ENCODE measurements at places on chromosomes 11 and 22.
A peak's percentile ranks its signal among the peaks of the same experiment; 100 is the strongest.

DNA sequence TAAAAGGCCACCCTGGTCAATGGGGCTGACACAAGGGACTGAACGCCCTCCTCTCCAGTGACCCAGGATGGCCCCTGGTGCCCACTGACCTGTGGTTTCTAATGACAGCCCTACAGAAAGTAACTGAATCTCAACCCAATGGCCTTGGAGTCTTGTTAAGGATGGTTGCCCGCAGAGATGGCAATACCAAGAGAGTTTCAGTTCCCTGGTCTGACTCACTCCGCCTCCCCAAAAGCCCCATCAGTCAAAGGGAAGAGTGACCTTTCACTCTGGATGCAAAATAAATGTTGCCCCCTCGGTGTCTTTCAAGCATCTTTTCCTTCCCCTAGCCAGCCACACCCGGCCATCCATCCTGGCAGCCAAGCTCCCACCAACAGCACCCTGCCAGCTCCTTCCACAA is 57.7 kb upstream of the ISX start:
- DNase-seq: no peak

GRCh38 chr11:117884994-117885393 is 8.5 kb upstream of the FXYD6 start:
- DNase-seq: no peak

DNA sequence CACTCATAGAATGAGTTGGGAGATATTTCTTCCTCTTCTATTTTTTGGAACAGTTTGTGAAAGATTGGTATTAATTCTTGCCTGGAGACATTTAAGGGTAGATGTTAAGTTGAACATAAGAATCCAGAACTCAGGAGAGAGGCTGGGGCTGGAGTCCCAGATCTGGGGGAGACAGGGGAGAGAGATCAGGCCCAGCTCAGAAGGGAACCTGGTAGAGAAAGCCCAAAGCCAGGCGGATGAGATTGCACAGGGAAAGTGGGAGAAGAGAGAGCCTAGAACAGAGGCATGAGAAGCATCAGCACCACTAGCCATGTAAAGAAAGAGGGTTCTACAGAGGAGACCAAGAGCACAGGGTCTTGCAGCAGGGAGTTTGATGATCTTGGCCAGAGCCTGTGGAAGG is 13.0 kb upstream of the GNAZ start:
- no peak for DNase-seq

- no peak for DNase-seq
Measured at GRCh38 chr11:112949781-112950575, 11.2 kb upstream of the NCAM1 start.

DNA sequence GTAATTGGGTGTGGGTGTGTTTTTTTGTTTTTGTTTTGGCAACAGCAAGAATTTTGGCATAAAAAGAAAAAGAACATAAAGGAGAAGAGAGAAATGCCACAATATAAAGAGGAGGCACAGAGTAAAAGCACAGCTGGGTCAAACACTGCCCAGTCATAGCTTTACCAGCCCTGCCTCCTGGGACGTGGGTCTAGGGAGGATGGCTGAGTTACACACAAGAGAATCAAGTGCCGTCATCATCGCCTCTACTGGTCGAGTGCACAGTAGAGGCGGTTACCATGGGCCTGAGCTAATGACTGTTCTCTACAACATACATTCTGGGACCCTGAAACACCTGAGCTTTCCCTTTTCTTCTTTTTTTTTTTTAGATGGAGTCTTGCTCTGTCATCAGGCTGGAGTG is 87.6 kb upstream of the BID start:
- DNase-seq: no peak

- peak; percentile 65 for DNase-seq
Measured at GRCh38 chr11:34492806-34493414, 20.7 kb downstream of the ELF5 start.

DNA sequence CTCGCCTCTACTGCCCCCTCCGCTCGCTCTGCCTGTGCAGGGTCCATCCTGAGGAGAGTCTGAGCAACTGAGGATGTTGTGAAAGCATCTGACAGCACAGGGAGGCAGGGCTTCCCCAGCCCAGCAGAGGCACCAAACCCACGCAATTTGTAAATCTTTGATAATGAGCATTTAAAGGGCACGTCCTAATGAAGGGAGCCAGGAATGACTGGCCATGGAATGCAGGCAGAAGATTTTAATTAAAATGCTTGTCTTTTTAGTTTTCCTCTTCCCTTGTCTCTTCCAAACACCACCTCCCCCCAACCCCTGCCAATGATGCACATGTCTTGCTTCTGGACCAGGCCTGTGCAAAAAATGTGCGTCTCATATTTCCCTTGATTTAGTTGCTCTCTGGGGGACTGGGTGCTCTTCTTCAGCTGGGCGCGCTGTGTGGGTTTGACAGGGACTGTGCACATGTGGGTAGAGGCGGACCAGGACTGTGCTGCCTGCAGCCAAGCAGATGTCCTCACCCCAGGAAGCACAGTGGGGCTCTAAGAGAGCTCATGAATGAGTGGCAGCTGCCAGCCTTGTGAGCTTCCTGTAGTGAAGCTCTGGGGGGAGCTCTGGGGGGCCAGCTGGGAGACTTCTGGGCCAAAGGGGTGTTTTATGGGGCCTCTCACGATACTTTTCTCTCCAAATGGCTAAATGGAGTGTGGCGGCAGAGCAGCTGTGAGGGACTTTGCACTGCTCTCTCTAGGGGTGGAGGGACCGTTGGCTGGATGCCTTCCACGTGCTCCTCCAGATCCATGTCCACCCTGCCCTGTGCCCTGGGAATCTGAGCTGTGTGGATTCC is 273.5 kb downstream of the ST3GAL4 start:
- peak; percentile 92 for DNase-seq

DNA sequence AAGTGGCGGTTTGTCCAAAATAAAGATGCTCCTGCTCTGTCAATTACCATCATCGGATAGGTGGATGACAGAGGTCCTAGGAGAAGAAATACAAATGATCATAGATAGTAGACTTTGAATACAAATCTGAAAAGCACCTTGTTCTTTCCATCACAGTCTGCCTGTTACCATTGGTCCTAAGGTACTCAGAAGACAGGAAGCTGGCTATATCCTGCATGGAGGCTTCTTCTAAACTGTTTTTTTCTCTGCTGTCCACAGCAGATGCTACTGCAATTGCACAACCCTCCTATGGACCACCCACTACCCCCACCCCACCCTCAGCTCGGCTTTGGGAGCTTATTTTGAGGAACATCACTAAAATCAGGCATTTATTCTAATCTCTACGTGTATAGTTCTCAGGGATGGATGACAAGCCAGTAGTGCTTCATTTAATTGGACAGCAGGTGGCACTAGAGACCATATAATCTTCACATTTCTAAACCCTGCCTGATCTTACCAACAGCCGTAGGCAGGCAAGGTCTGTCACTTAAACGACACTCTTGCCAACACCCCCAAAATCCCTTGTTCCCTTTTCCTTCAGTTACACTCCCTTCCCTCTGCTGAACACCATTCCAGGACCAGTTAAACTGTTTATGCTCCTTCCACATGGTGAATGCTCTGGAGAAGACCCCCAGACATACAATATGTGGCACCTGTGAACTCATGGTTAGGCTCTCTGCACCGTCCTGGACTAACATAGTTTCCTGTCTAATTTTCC is 6.6 kb upstream of the PTS start:
- DNase-seq: peak; percentile 11

DNA sequence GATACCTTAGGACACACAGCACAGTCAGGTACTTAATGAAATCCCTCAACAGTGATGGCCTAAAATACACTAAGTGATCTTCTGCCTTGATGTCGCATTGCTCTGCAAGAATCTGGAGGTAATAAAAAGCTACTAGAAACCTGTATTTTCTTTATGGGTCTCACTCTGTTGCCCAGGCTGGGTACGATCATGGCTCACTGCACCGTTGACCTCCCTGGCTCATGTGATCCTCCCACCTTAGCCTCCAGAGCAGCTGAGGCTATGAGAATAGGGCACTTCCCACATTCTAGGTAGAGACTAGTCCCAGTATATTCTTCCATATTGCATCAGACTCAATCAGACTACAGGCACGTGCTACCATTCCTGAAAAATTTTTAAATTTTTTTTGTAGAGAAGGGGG is 21.7 kb downstream of the VSIG10L2 start:
- no peak for DNase-seq

DNA sequence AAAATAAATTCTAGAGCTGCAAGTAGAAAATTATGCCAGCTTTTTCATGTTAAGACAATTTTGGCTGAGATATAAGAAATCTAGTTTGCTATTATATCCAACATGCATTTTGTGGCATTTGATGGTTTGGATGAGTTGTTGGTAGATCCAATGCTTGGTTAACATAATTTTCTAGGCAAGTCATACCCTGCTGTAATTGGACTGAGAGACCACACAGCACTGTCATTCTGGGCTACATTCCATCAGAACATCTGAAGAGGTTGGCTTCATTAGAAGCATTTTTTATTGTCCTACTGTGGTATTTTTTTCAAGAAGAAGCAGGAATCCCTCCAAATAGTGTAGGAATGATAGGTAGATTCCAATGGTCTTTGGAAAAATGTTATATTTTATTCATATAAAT is 561.0 kb downstream of the LUZP2 start:
- no peak for DNase-seq

- DNase-seq: no peak
Measured at GRCh38 chr22:27215871-27216270, 558.5 kb downstream of the MIAT start.

- DNase-seq: no peak
Measured at GRCh38 chr11:125980436-125980835, 34.6 kb downstream of the VSIG10L2 start.

DNA sequence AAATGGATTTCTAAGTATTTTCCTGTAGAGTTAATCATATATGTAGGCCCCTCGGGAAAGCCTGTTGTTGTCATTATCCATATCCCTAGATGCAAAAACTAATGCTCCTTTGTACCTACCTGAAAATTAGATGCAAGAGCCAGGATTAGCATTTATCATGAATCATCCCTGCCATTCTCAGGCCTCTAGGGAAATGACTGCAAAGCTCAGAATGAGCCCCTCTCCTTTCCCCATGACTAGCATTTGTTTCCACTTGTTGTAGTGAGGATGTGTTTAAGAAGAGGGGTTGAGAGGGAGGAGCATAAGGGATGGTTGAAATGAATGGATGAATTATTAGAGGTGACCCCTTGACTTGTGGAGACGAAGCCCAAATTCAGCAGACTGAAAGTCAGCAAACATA is 537.9 kb downstream of the NTM start:
- no peak for DNase-seq

GRCh38 chr11:3111919-3112690 is 53.0 kb downstream of the OSBPL5 start:
- DNase-seq: no peak

GRCh38 chr11:60830478-60831142 is 11.3 kb upstream of the CCDC86 start:
- DNase-seq: no peak

DNA sequence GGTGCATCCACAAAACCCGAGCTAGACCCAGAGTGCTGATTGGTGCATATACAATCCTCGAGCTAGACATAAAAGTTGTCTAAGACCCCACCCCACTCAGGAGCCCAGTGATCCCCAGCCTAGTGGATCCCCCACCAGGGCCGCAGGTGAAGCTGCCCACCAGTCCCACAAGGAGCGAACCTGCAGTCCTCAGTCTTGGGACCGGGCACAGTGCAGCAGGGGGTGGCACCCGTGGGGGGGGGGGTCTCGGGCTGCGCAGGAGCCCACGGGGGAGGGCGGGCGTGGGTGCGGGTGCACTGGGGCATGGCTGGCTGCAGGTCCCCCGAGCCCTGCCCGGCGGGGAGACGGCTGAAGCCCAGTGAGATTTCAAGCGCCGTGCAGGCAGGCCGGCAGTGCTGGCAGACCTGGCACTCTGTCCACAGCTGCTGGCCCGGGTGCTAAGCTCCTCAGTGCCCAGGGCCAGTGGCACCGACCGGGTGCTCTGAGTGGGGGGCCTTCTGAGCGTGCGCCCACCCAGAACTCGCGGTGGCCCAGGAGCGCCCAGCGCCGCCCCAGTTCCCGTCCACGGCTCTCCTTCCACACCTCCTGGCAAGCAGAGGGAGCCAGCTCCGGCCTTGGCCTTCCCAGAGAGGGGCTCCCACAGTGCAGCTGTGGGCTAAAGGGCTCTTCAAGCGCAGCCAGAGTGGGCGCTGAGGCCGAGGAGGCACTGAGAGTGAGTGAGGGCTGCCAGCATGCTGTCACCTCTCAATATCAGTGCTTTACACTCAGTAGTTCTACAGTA is 989.1 kb downstream of the FAM181B start:
- no peak for DNase-seq

GRCh38 chr22:26675687-26676268 is 18.4 kb downstream of the MIAT start:
- DNase-seq: no peak

DNA sequence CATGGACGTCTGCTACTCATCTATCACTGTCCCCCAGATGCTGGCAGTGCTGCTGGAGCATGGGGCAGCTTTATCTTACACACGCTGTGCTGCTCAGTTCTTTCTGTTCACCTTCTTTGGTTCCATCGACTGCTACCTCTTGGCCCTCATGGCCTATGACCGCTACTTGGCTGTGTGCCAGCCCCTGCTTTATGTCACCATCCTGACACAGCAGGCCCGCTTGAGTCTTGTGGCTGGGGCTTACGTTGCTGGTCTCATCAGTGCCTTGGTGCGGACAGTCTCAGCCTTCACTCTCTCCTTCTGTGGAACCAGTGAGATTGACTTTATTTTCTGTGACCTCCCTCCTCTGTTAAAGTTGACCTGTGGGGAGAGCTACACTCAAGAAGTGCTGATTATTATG is 9.2 kb upstream of the OR9Q2 start:
- DNase-seq: no peak

DNA sequence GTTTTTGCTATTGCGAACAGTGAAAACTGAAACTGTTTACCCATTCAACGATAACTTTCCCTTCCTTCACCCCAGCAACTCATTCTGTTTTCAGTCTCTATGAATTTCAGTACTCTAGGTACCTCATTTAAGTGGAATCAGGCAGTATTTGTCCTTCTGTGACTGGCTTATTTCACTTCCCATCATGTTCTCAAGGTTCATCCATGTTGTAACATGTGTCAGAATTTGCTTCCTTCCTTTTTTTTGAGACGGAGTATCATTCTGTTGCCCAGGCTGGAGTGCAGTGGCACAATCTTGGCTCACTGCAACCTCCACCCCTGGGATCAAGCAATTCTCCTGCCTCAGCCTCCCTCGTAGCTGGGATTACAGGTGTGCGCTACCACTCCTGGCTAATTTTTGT is 23.7 kb downstream of the HTR3B start:
- DNase-seq: no peak

DNA sequence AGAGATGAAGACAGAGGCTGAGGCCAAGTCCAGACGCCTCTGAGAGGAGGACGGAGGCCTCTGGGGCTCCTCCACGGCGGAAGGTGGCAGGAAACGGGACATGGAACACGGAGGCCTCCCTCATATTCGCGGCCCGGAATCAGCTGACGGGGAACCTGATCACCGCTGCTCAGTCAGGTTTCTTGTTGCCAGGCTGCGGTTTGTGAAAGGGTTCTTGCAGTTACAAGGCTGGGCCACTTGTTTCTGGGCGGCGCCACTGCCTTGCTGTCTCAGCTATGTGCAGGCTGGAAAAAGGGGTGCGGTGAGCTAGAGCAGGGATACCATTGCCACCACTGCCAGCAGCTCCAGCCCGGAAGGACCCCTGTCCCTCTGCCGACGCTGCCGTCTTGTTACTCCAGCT is 10.0 kb upstream of the MMP1 start:
- DNase-seq: no peak

- no peak for DNase-seq
Measured at GRCh38 chr11:88447281-88447680, 109.7 kb upstream of the CTSC start.

Data from NCI-H524 (cell line).